ENCODE measurements at places on chromosomes 11 and 22.

DNA sequence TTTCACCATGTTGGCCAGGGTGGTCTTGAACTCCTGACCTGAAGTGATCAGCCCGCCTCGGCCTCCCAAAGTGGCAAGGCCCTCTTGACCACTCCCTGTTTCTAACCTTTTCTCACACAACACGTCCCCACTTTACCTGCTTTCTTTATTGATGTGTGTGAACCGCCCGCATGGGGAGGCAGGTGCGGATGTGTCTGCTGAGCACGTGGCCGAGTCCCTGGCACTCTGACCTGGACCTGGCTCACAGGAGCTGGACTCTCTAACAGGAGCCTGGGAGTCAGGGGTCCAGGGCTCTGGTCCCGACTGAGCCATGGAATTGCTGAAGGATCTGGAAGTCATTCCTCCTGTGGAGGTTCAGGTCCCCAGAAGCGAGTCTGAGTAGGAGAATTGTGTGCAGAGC, 40.0 kb downstream of the C11orf96 start:
- no peak for DNase-seq

DNA sequence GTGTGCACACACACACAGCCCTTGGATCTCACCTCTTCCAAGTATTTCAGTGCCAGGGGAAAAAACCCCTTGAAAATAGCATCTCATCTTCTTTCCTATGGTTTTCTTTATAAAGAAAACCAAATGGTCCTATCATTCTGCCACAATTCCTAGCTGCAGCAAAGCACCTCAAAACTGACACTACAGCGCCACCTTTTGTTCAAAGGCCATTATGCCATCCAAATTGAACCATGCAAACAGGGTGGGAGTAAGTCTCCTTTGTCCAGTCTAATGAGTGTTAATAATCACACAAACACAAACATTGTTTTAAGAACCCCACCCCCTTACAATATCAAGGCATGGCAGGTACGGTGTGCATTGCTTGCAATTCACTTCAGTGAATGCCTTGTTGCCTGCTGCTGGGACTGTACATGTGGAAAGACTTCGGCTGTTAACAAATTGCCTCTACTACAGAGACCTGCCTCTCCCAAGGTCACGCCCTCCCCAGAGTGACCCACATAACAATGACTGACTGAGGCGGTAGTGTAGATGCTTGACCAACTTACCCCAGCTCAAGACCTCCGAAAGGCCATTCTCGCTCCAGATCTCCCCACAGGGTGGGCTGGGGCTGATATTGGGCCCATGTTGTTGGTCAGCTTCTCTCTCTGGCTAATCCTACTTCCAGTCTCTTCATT, 31.7 kb downstream of the FAM181B start:
- no peak for DNase-seq

DNA sequence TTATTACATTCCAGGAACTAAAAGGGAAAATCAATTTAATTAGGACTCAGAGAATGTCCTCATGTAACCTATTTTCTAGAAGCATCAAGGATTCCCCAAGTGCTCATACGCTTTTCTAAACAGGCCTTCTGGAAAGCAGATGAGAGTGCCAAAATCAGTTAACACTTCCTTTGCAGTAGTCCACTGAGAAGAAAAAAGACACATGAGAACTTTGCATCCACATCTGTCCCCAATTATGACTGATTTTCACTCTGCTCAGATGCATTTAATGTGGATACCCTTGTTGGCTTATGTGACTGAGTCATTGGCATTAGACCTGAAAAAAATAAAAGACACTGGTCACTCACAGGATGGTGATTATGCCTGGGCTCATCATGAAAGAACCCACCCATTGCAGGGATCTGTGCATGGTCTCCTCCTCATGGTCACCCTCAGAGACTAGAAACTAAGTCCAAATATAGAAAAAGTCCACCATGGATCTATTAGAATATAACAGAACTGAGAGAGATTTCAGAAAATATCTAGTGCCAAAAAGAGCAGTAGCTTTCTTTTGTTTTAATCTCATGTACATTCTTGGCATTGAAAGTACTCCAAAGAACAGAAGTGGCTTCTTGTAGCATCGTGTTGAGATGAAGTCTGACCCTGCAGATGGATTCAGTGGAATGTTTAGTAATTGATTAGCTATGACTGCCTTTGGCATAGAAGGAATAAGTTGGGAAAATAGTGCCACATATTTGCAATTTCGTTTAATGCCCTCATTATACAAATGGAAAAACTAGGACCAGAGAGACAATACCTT, 48.8 kb upstream of the FIBIN start:
- no peak for DNase-seq

- DNase-seq = no peak
Measured at GRCh38 chr11:34267013-34267412, 90.8 kb downstream of the ABTB2 start.

- DNase-seq = no peak
Measured at GRCh38 chr11:112778877-112779266, 182.3 kb upstream of the NCAM1 start.

GRCh38 chr11:95566211-95566610, 223.4 kb downstream of the FAM76B start:
- DNase-seq = no peak

- DNase-seq = no peak
Measured at GRCh38 chr11:126733685-126734084, 266.9 kb downstream of the KIRREL3 start.

DNA sequence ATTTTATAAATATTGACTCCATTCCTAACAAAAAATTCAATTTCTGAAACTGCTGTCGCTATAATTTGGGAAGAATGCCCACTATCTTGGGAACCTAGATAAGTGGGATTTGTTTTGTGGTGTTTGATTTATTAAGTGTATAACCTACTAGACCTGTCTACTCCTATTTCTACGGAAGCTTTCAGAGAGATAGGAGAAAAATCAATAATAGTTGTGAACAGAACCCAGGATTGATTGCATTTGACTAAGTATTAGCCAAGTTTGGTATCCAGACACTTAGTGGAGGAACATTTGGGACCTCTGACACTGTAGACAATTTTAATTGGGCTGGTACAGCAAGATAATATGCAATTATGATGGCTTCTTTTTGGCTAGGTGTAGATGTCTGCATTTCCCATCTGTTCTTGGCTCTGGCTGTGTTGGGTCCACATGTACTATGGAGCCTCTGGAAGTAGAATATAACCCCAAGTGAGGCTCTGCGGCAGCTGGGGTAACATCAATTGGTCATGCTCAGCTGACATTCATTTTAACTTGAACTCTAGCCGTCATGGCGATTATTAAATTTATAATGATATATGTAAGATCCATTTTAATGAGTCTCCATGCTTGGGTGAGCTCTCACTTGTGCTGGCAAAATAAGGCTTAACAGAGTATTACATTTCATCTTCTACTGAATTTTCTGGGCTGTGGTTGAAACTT, 111.5 kb upstream of the E2F8 start:
- no peak for DNase-seq
